ENCODE measurements at places on chromosomes 3 and 15. TPM values are rescaled to one million over a fixed set of nuclear protein-coding genes. Genes with fewer than 3 reads are reported as not detected.

DNA sequence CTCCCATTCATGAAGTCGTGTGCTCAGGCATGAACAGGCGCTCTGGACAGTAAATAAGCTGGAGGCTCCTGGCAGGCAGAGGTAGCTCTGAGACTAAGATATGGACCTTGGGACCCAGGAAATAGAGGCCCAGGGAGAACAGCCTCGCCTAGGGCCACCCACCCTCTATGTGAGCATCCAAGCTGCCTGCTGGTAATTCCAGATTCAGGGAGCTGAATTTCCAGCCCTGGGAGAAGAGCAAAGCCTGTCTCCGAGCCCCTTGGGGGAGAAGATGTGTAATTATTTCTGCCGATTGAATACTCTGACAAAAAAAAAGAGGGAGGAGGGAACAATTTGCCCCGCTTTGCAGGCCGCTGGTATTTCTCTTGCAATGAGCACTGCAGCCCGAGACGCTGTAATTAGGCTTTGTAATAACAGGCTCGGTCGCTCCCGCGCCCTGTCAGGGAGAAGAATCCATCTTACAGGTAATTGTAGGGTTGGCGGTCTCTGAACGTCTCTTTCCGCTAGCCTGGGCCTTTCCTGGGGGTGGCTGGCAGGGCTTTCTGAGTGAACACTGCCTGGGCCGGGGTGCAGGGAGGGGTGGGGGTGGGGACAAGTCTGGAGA, 131.5 kb downstream of the WNT7A start:
- no peak for DNase-seq

GRCh38 chr15:38202361-38202760, 50.3 kb upstream of the SPRED1 start:
- DNase-seq, result no peak

Gene RHOV
- total RNA-seq, result 11.8 TPM

DNA sequence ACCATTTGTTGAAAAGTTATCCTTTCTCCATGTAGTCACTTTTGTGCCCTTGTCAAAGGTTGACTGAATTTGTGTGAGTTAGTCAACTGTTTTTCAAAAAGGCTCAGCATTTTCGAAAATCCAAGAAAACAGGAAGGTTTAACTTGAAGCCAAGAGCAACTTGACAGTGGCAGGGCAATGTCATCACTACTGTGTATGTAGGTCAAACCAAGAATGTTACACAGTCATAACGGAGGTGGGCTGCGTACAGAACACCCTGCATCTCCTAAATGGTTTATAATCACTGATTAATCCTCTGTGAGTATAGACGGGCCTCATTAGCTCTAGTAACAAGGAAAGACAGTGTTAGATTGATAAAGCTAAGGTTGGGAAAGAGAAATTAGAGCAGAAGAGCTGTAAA, 1064.9 kb downstream of the FHIT start:
- DNase-seq, result no peak

Gene TP63
- 43.2 TPM for total RNA-seq

Gene FBXL22
- 21.7 TPM for total RNA-seq

All from tongue (tissue), 3 donors.